ENCODE measurements at places on chromosomes 11 and 22.

DNA sequence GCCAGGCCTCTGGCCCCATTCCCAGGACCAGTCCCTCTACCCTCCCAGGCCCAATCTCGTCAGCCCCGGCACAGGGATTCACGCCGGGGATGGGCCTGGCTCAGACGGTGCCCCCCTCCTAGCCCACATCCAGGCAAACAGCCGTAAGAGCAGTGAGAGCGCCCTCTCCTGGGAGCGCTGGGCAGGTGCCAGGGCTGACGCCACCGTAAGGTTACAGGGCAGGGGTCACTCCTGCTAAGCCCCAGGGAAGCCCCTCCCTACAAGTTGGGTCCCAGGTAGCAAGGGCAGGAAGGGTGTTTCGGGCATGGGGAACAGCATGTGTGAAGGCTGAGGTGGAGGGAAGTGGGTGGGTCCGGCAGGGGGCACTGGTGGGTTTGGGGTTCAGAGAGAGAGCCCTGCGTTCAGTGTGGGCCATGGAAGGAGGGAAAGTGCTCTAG, 19.2 kb upstream of the PPARA start:
- no peak for DNase-seq

DNA sequence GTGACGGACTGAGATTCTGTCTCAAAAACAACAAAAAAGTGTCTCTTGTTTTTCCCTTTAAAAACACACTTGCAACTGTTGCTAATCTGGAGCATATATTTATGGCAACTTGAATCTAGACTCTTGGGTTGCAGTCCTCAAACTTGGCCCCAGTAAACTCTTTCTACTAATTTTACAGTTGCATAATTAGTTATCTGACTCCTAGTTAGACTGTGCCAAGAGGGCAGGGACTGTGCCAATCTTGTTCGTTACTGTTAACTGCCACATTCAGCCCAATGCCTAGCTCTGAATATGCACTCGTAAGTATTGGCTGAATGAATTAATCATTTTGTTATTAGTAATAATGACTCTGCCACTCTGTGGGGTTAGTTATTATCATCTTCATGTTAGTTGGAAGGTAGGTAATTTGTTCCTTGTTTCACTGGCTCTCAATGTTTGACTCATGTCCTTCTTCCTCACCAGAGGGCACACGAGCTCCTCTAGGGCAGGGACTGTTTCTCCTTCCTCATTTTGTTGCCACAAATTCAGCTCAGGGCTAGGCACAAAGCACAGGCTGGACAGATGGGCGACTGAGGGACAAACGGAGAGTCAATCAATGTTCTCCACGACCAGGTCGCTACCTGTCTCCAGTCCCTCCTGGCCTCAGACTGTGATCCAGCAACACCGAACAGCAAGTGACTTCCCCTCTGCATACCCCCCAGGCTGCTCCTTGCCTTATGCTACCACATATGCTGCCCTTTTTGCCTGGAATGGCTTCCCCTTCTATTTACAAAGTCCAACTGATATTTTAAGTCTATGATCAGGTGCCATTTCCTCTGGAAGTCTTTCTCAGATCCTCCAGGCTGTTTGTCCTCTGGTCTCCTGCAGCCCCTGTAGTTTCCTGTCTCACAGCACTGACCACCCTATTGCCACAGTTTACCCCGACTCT, 9.0 kb downstream of the CLPB start:
- no peak for DNase-seq

- DNase-seq: no peak
Observed at GRCh38 chr11:46489656-46490560, 98.3 kb upstream of the CHRM4 start.

DNA sequence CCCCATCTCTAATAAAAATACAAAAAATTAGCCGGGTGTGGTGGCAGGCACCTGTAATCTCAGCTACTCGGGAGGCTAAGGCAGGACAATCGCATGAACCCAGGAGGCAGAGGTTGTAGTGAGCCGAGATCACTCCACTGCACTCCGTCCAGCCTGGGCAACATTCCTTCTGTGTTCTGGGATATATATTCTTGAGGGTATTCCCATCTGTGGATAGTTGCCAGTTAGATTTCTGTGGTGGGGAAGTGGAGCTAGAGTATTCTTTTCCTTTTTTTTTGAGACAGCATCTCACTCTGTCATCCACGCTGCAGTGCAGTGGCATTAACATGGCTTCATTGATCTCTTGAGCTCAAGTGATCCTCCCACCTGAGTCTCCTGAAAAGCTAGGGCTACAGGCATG, 9.1 kb upstream of the ZNF74 start:
- DNase-seq: no peak

DNA sequence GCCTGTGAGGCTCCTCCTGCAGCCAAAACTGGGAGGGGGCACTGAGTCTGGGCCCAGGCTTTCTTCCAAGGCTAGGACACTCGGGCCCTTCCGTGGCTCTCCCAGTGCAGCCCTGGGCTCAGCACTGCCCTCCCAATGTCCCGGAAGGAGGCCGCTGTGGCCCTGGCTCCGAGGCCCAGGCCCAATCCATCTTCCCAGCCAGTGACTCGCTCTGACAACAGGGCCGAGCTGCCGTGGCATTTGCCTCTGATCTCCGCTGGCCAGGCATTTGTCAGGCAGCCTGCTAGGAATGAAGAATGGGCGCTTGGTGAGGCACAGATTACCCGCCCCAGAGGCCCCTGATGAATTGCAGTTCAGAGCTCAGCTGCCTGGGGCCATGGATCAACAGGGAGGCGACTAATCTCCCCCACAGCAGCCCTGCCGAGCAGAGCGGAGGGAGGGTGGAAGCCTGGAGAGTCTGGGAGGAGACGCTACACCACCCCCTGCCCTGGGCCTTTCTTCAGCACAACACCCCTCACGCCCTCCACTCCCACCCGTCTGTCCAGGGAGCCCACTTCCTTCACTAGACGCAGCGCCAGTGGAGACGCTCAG, 8.3 kb downstream of the FXYD2 start:
- DNase-seq: no peak

DNA sequence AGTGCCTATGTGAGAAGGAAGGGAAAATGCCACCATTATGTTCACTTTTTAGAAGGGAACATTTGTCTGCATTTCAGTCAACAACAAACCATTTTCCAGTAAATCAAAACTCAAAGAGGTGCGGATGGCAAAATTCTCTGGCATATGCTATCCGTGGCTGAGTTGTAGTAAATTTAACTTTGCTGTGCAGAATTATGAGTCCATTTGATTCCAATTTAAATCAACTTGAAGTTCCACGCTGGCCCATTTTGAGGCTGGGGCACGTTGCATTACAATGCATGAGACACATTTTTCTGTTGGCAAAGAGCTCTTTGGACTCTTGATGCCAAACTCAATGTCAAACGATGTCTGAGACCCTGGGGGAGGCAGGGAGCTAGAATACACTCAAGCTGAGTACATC, 211.8 kb downstream of the LRRC4C start:
- DNase-seq: no peak

GRCh38 chr22:22770280-22770871, 117.2 kb upstream of the IGLL5 start:
- DNase-seq: no peak

GRCh38 chr11:30741039-30741550, 154.9 kb upstream of the MPPED2 start:
- no peak for DNase-seq

GRCh38 chr11:46611526-46612304, 5.3 kb downstream of the HARBI1 start:
- DNase-seq: no peak

GRCh38 chr11:1121813-1122663, 35.7 kb upstream of the MUC5AC start:
- no peak for DNase-seq

- DNase-seq: no peak
Observed at GRCh38 chr11:118290923-118291322, 13.6 kb upstream of the CD3E start.

All from hippocampal formation (tissue), 2 donors.